Cortex of kidney (tissue), 1 donor: ENCODE measurements at places on chromosomes 5 and 9.

DNA sequence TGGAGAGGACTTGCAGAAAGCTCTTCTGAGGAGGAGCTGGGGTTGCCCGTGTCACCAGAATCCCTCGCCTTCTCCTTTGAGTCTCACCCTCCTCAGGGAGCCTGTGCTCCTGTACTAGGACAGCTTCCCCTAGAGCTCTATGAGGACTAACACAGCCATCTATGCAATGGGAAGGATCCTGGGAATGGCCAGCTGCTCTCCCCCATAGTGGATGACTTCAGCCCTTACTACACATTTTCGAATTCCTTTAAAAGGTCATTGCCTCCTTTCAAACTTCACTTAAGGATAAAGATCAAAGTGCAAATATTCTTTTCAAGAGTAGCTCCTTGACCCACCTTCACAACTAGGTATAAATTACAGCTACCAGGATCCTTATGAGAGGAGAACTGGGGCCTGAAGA lies 55.1 kb downstream of the PRDM6 start:
- no peak for DNase-seq

DNA sequence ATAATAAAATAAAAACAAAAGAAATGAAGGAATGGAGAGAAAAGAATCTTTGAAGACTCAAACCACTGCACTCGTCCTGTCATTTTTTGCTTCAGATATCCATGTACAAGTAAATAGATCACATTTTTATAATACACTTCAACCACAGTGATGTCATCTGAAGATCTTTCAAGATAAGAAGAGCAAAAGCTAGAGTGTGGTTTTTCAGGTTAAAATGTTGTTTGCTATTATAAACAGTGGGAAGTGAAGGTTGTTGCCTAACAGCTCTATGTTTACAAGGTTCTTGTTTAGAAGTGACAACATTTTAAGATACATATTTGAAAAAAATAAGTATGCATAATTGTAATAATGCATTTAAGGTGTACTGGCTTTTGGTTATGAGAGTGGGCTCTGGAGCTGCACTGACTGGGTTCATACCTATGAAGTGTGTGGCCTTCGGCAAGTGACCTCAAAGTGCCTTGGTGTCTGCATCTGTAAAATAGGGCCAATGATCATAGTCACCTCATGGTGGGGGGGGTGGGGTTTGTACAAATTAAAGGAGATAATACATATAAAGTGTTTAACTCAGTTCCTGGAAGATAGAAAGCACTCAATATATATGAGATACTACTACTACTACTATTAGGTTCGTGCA lies 45.5 kb upstream of the IL7R start:
- no peak for DNase-seq

- no peak for DNase-seq
Observed at GRCh38 chr9:122053567-122054350, 39.3 kb downstream of the TTLL11 start.

GRCh38 chr9:72365525-72366256 lies 683 bp upstream of the ZFAND5 start:
- peak; percentile 73 for DNase-seq

DNA sequence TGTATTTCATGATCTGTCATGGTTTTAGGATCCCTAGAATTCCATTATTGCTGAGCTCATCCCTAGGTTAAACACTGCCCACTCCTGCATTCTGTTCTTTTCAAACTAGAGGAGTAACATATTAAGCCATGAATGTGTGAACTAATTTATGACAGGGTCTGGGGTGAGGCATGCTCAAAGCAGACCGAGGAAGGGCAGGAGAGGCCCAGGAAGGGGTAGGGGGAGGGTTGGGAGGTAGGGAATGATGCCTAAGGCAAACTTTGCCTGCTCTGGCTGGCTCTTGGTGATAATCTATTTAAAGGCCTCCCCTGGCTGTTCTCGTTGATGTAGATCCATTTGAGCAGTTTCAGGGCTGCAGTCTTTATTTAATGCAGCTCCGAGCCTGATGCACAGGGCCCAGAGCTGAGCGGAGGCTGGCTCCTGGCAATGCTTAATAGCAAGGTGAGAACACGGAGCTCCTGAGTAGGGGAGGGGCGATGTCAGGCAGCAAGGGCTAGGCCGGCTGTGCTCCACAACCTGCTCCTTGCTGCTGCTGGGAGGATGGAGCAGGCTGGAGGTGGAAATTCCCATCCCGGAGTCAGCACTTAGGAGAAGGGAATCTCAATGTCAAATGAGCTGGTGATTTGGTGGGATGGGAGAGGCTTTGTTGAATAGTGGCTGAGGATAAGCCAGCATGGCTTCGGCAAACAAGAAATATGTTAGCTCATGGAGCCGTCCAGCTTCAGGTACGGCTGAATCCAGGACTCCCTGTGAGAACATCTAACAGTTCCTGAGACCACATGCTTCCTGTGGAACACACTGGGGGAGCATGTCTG lies 73.2 kb upstream of the UNC5A start:
- no peak for DNase-seq

DNA sequence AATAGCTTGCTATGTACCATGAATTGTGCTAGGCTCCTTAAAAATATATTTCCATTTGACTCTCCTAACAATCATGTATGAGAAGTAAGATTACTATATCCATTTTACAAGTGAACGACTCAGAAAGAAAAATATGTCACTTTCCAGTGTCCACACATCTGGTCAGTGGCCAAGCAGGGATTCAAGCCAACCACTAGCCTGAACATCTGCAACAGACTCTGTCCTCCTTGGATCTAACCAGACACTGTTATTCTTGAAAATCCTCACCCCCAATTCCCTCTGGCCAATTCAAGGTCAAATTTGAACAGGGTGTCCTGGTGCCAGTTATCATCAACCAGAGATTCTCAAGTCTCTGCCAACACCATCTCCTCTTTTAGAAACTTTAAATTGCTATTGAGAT lies 344.1 kb upstream of the WWC1 start:
- no peak for DNase-seq

DNA sequence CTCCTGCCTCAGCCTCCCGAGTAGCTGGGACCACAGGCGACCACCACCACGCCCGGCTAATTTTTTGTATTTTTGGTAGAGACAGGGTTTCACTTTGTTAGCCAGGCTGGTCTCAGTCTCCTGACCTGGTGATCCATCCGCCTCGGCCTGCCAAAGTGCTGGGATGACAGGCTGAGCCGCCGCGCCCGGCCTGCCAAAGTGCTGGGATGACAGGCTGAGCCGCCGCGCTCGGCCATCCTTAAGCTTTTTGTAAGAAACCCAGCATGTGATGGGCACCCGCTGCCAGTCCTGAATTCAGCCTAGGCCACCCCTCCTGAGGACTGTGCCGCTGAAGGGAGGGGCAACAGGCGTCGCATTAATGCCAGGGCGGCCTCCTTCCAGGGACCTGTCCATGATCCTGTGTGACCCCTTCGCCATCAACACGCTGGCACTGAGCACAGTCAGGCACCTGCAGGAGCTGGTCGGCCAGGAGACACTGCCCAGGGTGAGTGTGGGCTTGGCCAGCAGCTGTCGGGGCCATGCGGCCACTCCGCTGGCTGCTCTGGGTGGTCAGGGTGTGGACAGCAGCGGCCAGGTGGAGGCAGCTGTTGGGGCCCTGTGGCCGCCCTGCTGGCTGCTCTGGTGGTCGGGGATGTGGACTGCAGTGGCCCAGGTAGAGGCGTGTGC lies 10.5 kb downstream of the NELFB start:
- no peak for DNase-seq

GRCh38 chr9:79769476-79770275 lies 197.9 kb downstream of the TLE4 start:
- DNase-seq: no peak

DNA sequence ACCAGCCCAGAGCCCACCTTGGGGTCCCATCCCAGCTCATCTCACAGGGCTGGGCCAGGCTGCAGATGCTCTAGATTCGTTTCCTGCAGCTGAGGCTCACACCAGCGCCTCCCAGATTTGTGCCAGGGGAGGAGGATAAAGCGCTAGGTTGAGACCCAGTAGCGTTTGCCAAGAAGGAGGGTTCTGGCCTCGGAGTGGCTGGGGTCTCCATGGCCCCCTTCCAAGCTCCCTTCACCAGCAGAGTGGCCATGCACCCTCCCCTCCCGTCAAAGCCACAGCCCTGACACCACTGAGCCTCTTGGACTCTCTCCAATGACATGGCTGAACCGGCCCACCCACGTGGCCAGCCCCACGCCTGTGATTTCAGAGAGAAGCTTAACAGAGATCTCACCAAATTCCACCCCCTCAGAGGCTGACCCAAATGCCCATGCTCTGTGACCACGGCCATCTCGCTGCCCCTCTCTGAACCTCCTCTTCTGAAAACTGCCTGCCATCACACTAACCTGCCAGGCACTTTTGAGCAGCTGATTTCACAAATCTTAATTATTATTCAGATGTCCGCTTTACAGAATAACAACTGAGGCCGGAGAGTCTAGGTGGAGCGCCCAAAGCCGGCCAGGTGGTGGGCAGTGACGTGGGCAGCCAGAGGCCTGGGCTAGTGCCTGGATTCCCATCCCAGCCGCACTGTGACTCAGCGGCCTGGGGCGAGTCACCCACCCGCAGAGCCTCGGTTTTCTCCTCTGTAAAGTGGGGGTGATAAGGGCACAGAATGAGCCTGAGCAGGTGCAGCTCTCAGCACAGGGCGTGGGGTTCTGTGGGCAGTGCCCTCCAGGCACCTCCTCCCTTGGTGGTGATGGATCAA lies 155.7 kb downstream of the C9orf50 start:
- DNase-seq: no peak

DNA sequence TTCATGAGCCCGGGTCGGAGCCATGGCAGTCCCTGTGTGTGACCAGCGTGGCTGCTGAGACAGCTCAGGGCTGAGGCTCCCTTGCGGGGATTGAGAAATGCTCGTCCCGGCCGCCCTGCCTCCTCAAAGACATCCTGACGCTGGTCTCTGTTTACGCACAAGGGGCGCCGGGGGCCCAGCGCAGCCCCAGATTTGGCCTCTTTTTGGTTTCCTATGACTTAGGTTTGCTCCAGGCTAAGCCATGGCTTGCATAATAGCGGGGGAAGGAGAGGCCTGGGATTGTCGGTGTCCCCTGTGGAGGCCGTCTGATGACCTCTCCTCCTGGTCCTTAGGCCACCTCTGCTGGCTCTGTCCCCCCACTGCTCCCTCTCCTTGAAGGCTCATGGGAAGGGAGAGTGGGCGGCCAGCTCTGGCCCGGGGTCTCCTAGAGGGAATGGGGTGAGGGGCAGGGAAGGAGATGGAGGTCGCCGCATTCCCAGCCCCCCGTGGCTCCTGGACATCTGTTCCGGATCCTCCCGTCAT lies 3.5 kb downstream of the LAMC3 start:
- no peak for DNase-seq

GRCh38 chr9:115035841-115036612 lies 81.9 kb downstream of the TNC start:
- DNase-seq: no peak

DNA sequence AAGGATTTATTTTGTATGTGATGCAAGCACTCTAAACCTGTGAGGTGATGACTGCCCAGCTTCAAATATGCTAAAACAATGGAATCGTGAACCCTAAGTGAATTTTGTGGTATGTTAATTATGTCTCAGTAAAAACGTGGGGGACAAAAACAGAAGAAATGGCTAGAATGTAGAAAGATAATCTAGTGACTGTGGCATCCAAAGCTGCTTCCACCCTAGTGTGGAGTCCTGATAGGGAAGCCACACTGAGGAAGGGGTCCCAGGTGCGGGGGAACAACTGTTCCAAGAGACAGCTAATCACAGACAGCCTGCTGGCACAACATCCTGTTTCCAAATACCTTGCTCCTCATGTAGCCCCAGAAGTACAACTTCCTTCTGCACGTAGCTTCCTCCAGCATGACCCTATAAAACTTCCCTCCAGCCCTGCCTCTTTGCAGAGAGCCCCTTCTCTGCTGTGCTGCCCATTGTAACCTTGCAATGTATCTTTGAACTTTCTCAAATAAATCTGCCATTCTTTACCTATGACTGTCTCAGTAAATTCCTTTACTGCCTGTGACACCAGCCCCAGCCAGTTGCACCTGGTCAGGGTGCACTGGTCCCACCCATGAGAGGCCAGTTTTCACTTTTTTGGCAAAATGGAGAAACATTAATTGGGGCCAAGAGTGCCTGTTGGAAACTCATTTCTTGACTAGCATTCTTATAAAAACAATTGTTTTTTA lies 4.9 kb downstream of the GMCL2 start:
- DNase-seq: no peak

DNA sequence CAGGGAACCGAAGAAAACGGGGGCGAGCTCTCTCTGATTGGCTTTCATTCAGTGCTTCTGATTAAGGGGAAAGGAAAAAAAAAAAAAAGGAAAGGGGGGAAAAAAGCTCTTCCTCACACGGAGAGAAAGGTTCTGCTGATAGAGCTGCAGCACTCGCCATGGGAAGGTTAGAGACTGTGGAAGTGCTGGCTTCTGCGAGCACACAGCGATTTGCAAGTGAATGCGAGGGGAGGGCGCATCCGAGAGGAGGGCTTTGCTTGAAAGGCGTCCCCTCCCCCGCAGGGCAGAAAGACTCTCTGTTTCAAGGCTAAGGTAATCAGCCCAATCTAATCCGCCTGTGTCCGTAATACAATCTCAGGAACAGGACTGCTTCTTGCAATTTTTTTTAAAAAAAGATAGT lies at the start of gene CDH10:
CDH10 (minus strand) TSS at position 218 of the 400 bp plus-strand sequence. CDS start 51,488 bp downstream, outside the sequence.
- no peak for DNase-seq

DNA sequence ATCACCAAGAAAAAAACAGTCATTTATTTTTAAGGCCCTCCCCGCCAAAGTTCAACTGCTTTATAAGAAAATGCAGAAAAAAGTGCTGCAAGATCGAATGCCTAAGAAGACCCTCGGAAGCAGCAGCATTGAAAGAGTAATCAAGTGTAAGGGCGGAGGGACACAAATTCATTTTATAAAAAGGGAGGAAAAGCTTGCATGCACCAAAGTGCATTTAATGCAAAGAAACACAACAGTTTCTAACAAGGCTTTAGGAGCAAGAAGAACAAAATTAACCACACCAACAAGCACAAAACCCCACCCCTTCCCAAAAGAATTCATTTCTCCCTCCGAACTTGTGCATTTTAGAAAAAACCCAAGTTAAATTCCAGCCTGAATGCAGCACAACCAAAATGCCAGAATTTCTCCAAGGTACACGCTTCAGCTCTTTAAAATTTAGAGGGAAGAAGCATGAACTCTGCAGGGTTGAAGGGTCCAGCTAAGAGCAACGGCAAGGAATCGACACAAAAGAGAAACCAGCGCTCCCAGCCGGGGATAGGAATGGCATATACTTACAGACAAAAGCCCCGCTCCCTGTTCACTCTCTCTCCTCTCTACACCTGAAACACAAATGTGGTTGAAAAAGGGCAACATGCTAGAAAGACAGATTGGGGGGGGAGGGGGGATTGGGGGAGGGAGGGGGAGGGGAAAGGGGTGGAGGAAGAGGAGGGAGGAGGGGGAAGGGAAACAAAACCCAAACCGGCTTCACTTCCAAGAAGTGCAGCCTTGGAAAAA lies at the start of gene NREP:
NREP (minus strand) TSS at position 614 of the 774 bp plus-strand sequence. CDS start 1,422 bp downstream, outside the sequence.
- DNase-seq: no peak

DNA sequence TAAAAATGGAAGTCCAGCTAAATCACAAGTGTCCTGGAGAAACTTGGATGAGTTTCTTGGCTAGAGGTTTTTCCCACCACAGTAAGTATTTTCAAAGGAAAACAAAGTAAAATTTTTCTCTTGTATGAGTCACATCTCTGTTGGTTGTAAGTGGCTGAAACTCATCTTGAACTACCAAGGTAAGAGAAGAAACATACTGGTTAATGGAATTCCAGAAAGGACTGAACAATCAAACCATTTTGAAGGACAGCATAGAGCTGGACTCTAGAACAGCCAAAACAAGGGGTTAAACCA lies 102.8 kb upstream of the CDKN2B start:
- no peak for DNase-seq
